ENCODE measurements at places on chromosomes 6 and 20.
A peak's percentile ranks its signal among the peaks of the same experiment; 100 is the strongest.

DNA sequence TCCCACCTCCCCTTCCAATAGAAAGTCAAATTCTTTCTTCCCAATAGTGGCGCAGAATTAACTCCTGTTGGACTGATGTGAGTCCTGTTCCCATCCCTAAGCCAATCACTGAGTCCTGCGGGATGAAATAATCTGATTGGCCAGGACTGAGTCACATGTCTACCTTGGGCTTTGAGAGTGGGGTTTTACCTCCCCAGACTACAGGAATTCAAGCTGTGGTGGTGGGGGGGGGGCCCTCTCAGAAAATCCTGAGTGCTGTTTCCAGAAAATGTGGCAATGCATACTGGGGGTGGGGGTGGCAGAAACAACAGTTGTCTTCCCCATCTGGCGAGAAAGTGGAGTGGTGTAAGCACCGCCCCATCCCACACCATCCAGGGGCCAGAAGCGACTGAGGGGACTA lies 65.7 kb downstream of the CTCFL start:
- no peak for DNase-seq

DNA sequence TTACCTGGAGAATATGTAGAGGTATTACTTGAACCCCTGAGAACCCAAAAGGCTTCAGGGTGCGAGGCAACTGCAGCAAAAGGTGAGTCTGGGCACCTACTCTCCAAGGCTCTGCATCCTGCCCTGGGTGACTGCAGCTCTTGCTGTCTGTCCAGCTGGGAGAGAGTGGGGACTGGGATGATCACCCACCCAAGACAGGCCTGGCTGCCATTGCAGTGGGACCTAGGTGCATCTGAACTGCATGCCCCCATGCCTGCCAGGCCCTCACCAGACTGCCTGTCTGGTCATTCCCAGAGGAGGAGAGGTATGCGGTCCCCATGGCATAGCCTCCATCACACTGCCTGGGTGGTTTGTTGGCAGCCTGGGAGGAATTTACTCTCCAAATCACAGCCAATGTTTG lies 563.9 kb downstream of the TFAP2A start:
- DNase-seq: no peak

- DNase-seq: peak; percentile 28
Observed at GRCh38 chr6:111406200-111406721, 76.8 kb downstream of the REV3L start.

DNA sequence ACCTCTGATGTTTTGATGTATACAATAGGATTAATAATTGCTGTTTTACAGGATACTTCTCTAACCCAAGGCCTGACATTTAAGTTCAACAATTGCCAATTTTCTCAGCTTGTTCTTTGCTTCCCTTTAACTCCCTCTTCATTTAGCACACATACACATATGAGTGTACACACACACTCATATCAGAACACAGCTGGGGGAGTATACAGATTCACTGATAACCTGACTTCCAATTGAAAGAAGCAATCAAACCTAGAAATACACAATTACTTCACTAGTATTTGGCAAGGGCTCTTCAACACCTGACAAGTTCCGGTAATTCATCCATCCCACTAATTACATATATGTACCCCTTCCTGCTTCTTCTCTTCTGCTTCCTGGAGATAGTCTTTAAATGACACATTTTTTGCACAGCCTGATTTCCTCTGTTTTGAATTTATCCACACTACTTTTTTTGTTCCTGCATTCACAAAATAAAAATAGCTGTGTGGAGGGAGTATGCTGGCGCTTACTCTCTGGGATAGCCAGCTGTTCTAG lies 11.2 kb downstream of the UST start:
- DNase-seq: no peak

DNA sequence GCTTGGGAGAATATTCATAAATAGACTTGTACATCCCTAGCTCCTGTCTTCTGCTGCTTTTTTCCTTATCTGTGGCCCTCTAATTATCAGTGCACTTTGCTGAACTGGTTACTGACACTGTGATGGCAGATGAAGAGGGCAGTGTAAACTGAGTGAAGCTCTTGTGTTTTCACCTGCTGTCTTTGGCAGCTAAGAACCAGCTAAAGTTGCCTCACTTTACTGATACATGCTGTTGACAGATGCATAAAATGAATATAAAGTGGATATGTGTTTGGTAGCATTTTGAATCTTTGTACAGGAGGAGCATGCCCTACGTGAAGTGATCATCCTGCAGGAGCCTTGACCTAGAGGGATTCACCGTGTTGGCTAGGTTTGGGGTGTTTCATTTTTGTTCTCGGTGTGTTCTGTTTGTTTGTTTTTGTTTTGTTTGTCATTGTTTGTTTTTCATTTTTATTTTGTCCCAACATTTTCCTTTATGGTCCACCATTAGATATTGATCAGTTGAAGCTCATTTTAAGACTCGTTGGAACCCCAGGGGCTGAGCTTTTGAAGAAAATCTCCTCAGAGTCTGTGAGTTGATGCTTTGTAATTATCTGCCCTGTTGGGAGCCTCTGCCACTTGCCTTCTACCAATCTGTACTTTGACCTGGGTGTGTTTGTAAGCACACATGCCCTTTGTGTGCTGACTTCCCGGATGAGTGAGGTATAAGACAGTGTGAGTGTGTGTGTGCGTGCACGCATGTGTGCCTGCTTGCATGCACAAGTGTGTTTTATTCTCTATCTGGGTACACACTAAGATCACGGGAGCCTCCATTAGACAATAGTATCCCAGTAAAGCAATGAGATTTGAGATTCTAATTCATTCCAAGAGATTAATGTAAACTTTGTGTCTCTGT lies 34.6 kb upstream of the MAPK13 start:
- no peak for DNase-seq

- no peak for DNase-seq
Observed at GRCh38 chr20:47317127-47317895, 39.2 kb downstream of the ZMYND8 start.

DNA sequence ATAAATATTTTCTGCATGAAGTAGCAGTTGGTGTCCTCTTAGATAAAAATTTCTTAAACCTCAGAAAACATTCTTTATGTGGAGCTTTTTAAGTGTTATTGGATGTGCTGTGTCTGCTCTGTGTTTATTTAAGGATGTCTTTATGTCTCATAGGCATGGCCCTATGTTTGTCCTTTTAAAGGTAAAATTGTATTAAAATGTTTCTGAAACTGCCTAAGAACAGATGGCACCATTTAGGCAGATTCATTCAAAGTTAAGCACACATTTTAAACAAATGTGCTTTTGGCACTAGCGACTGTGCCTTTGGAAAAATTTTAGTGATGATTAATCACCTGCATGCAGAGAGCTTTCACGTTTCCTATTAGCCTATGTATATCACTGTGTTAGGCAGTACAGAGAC lies 125.2 kb downstream of the KIF6 start:
- DNase-seq: no peak

GRCh38 chr20:34570859-34571306 lies 12.4 kb downstream of the MAP1LC3A start:
- no peak for DNase-seq

- no peak for DNase-seq
Observed at GRCh38 chr6:5537967-5538366, 276.7 kb downstream of the FARS2 start.

DNA sequence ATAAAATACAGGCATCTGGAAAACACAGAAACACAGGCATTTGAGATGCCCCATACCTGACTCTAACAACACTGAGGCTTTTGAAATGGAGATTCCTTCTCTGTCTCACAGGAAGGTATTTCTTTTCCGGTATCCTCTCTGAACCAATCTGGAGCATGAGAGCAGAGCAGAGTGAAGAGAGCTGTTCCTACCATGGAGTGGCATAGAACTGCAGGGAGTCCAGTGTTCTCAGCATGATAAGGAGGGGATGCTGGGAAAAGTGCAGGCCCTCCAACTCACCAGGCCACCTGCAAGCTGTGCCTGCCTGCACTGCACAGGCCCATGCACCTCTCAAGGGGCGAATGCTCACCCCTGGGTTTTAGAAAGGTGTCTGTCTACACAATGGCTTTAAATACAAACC lies 89.2 kb downstream of the FOXA2 start:
- DNase-seq: no peak

DNA sequence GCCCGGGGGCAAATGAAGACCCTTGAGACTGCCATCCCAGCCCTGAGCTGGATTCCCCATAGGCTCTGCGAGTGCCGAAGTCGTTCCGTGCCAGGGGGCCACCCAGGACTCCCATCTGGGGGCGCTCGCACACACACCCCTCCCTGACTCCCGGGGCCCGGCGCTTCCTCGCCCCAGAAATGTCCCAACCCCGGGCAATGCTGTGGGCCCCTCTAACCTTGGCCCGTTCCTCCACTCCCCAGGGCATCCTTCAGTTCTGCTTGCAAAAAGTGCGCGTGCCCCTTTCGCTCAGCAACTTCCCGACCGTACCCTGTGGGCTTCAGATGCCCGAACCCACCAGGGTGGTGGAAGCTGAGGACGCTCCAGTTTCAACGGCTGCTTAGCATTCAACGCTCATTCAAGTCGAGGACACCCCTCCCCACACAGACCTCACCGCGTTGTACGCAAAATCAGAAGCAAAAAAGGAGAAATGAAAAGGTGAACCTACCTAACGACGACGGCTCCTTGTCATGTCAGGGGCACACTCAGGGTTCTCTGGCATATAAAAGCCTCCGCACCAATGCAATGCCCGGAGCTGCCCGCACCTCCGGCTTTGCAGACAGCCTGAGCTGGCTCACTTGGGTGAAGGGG lies 25.3 kb downstream of the RIPOR2 start:
- DNase-seq: peak; percentile 30

GRCh38 chr6:44201200-44201599 lies 15.5 kb upstream of the MYMX start:
- DNase-seq: no peak

GRCh38 chr6:145323646-145324045 lies 411.7 kb downstream of the EPM2A start:
- DNase-seq: no peak

- no peak for DNase-seq
Observed at GRCh38 chr6:112503091-112503596, 156.0 kb downstream of the RFPL4B start.

DNA sequence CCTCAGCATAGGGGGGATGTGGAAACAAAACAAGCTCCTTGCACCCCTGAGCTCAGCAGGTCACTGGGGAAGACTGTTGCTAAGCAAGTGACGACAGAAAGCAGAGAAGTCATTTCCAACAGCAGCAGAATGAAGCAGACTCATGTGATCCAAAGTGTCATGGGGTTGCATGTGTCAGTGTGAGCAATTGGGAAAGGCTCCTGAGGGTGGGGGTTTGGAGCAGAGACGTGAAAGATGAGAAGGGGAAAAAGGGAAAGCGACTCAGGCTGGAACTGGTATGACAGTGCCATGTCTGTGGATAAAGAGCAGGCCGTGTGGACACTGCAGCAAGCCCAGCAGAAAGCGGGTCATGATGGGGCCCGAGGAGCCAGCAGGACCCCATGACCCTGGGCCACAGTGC lies 363.9 kb downstream of the PREX1 start:
- no peak for DNase-seq

GRCh38 chr20:56925082-56925830 lies 296.1 kb downstream of the TFAP2C start:
- DNase-seq: no peak

DNA sequence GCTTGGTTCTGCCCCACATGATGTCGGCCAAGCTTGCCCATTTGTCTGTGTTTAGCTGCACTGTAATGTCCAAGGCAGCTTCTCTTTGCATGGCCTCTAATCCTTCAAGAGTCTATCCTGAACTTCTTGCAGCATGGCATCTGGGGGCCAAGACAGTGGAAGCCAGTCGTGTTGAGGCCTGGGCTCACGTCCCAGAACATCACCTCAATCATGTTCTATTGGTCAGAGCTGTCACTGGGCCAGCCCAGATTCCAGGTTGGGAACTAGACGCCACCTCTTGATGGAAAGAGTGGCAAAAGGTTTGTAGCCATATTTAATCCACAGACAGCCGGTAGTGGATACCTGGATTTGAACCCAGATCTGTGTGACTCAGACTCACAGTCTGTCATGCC lies 25.3 kb downstream of the PPARD start:
- DNase-seq: no peak

GRCh38 chr6:150336299-150336698 lies 32.5 kb upstream of the IYD start:
- DNase-seq: no peak

DNA sequence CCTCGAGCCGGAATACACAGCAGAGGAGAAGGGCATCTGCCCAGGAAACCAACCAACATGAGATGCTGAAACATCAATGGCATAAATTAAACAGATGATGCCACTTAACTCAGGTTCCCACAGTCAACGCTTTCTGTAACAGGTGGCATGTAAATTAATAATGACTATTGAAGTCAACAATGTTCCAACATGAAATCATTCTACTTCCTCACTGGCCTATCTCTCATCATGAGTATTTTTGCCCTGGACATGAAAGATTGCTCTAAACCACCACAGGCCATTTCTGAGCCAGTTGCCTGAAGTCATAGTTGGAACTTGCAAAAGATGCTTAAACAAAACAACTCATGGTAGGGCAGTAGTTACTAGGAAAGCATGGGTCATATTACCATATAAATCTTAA lies 397.9 kb upstream of the JARID2 start:
- DNase-seq: no peak

DNA sequence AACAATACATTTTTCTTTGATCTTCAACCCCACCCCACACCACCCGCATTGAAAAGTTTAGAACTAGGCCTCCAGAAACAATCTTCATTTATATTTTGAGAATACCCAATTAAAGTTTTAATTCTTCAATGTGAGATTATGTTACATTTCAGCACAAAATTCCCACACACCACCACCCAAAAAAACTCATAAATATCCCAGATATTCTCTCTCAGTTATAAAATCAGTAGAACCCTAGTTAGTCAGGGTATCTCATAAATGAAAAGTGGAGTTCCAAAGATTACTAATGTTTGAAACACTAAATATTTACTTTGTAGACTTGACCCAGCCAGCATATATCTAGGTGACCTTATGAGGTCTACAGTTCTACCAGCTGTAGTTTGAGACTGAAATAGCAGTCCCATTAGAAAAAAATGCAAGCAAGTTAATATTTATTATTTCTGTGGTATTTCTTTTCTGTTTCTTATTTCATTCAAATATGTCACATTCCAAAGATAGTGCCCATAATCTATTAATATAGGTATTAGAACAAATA lies 371.0 kb downstream of the TENT5A start:
- DNase-seq: no peak

- no peak for DNase-seq
Observed at GRCh38 chr20:42010090-42010489, 391.9 kb upstream of the CHD6 start.

DNA sequence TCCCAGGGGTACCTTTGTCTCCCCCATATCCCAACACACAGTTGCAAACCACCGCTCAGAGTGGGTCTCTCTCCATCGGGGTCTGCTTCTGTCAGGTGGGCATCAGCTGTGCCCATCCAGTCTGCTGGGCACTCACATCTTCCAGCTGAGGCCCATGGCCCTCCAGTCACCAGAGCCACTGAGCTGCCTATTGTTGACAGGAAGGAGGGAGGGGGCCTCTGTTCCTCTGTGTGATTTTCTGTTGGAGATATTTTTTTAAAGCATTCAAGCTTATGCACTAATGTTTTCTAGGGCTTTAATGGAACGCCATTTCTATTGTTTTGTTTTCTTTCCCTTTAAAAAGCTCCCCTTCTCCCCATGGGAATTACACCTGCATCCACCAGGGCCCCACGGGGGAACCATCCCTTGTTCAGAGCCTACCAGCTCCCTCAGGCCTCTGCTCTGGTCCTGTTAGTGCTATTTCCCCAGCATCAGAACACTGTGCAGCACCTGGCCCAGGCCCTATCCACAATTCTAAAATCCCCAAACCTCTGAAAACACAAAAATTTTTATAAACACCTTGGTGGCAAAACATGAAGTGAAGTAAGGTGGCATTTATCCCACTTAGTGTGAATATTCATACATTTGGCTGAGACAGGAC lies 326.2 kb downstream of the CD83 start:
- no peak for DNase-seq

All from GM19239 (cell line).